ENCODE measurements at places on chromosomes 4 and X. TPM values are rescaled to one million over a fixed set of nuclear protein-coding genes. Genes with fewer than 3 reads are reported as not detected.

DNA sequence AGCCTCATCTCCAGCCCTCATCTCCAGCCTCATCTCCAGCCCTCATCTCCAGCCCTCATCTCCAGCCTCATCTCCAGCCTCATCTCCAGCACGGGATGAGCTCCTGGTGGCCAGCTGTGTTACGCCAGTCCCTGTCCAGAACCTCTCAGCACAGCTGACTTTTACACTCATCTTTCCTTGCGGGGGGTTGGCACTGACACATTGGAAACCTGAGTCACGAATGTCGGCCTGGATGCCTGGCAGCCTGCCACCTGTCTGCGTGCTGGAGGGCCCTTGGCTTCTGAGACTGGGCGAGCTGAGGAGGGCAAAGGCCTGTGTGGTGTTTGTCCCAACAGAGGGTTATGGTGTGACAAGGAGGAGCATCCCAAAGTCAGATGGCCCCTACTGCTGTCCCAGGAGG, 66.1 kb upstream of the HGFAC start:
- no peak overlapping the region for H3K27ac ChIP-seq
- peaks cover 6% of the 10 kb centered on the region for H3K4me1 ChIP-seq
- H3K36me3 ChIP-seq = no peaks in the 10 kb centered on the region

DNA sequence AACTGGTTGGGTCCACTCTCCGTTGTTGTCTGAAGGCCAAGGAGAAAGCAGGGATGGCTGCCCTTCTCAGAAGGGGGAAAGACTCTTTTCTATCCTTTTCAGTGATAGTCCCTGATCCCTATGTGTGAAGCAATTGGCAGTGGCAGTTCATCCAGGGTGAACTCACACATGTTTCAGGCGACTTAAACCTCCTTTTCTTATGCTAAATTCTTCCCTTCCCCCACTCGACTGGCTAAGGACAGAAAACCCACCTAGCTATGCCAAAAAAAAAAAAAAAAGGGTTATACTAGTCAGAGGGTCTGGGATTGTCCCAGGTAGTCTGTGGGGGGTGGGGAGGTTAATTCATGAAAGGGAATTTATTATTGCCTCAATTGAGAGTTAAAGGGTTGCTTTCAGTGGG, 12.2 kb upstream of the ZNF280C start:
- H3K36me3 ChIP-seq = no peaks in the 10 kb centered on the region
- H3K4me3 ChIP-seq = no peak overlapping the region
- H3K4me1 ChIP-seq = no peaks in the 10 kb centered on the region

DNA sequence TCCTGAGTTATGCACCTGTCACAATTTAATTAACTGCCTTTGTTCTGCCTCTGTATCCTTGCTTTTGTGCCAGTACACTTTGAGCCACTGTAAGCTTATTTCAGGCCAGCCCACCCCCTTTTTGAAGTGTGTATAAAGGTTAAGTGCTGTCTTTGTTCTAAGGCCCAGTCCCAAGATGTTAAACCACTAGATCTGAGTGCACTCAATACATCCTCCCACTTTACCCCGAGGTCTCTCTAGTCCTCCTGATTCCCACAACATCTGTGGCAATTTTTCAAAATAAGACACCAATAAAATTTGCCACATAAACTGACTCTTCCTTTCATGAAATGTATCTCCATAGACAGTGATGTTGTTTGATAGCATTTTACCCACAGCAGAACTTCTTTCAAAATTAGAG, 124.1 kb upstream of the SPIN4 start:
- H3K27me3 ChIP-seq = no peaks in the 10 kb centered on the region
- no peaks in the 10 kb centered on the region for H3K4me1 ChIP-seq
- peaks cover 7% of the 10 kb centered on the region for H3K36me3 ChIP-seq
- H3K4me3 ChIP-seq = peak overlapping the region; percentile 9
- no peak for DNase-seq

GRCh38 chr4:123593655-123594054, 197.1 kb downstream of the SPRY1 start:
- H3K4me1 ChIP-seq = no peaks in the 10 kb centered on the region
- H3K4me3 ChIP-seq = no peak overlapping the region
- H3K27me3 ChIP-seq = no peaks in the 10 kb centered on the region
- DNase-seq = no peak

- H3K27me3 ChIP-seq = no peaks in the 10 kb centered on the region
- no peaks in the 10 kb centered on the region for H3K36me3 ChIP-seq
- DNase-seq = no peak
- no peak overlapping the region for H3K27ac ChIP-seq
- H3K4me1 ChIP-seq = no peaks in the 10 kb centered on the region
- H3K4me3 ChIP-seq = no peak overlapping the region
Measured at GRCh38 chr4:109928327-109929045, 15.8 kb downstream of the EGF start.

- H3K4me3 ChIP-seq = no peak overlapping the region
- H3K36me3 ChIP-seq = no peaks in the 10 kb centered on the region
- DNase-seq = peak; percentile 1
Measured at GRCh38 chrX:66200855-66201795, 37.1 kb downstream of the HEPH start.

- H3K27me3 ChIP-seq = peaks cover 5% of the 10 kb centered on the region
- H3K4me3 ChIP-seq = no peak overlapping the region
- no peaks in the 10 kb centered on the region for H3K4me1 ChIP-seq
- H3K36me3 ChIP-seq = no peaks in the 10 kb centered on the region
- DNase-seq = no peak
Measured at GRCh38 chr4:3792813-3793212, 26.6 kb downstream of the ADRA2C start.

DNA sequence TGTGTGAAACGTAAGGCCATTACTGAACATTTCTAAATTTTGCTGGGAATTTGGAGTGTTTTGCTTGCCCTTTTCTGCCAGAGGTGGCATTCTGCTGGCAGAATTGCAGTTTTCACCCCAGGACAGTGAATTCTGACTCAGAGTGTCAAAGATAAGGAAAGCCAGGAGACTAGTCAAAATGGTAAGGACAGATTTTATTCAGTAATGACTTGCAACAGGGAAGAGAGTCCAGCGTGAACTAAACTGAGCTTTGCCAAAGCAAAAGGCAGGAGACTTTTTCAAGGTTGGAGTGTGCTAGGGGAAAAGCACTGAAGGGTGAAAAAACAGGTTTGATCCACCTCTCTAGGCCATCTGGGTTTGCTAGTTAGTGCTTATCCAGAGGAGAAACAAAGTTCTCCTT, 19.4 kb downstream of the MRFAP1 start:
- peaks cover 37% of the 10 kb centered on the region for H3K27me3 ChIP-seq
- no peaks in the 10 kb centered on the region for H3K4me1 ChIP-seq
- H3K27ac ChIP-seq = no peak overlapping the region
- no peak for DNase-seq

- H3K36me3 ChIP-seq = no peaks in the 10 kb centered on the region
- no peak overlapping the region for H3K4me3 ChIP-seq
- no peak for DNase-seq
- H3K27me3 ChIP-seq = no peaks in the 10 kb centered on the region
- no peak overlapping the region for H3K27ac ChIP-seq
- no peaks in the 10 kb centered on the region for H3K4me1 ChIP-seq
Measured at GRCh38 chr4:108193886-108194672, 25.3 kb upstream of the LEF1 start.

DNA sequence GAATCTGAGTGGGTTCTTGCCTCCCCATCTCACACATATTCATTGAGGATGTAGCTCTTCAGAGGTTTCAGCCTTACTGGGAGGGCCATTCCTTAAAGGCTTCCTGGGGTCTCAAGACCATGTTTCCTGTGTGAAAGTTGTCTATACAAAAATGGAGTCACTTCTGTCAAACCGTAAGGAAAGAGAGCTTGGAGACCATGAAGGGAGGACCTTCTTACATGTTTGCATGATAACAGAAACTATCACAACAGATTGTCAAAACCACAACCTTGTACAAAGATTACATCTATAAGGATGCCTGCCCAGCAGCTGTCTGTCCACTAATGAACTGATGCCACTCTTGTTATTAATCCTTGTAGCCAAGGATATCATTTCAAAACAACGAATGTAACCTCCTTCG, 139.3 kb downstream of the PDE5A start:
- H3K4me3 ChIP-seq = no peak overlapping the region
- H3K27ac ChIP-seq = no peak overlapping the region
- H3K27me3 ChIP-seq = no peaks in the 10 kb centered on the region
- H3K4me1 ChIP-seq = no peaks in the 10 kb centered on the region

DNA sequence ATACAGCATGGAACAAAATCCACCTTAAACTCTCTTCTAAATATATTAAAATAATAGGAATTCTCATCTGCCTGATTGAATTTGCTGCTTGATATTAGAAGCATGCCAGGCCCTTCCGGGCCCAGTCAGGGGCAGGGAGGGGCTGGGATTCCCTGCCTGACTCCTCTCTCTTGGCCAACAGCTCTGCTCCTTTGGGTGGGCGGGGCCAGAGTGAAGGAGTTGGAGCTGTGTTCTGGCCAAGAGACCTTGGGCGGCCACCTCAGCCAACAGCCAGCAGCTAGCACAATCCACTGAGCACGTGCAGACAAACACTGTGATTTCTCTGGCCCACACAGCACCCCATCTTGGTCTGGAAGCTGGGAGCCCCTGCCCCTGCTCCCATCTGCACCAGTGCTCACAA, 140.3 kb downstream of the PJA1 start:
- H3K36me3 ChIP-seq = no peaks in the 10 kb centered on the region
- no peaks in the 10 kb centered on the region for H3K4me1 ChIP-seq

GRCh38 chrX:68419975-68420374, 13.3 kb downstream of the OPHN1 start:
- H3K36me3 ChIP-seq = no peaks in the 10 kb centered on the region
- H3K4me3 ChIP-seq = no peak overlapping the region
- peaks cover 13% of the 10 kb centered on the region for H3K4me1 ChIP-seq
- no peaks in the 10 kb centered on the region for H3K27me3 ChIP-seq

- no peak for DNase-seq
- no peaks in the 10 kb centered on the region for H3K27me3 ChIP-seq
- H3K4me1 ChIP-seq = no peaks in the 10 kb centered on the region
- no peak overlapping the region for H3K27ac ChIP-seq
Measured at GRCh38 chr4:92516450-92516849, 212.7 kb downstream of the GRID2 start.

GRCh38 chr4:8706216-8707044, 113.9 kb downstream of the CPZ start:
- no peaks in the 10 kb centered on the region for H3K4me1 ChIP-seq
- no peaks in the 10 kb centered on the region for H3K27me3 ChIP-seq
- DNase-seq = no peak
- H3K4me3 ChIP-seq = no peak overlapping the region
- H3K27ac ChIP-seq = no peak overlapping the region
- no peaks in the 10 kb centered on the region for H3K36me3 ChIP-seq

GRCh38 chr4:7516096-7516772, 81.5 kb upstream of the PSAPL1 start:
- DNase-seq = no peak
- H3K4me1 ChIP-seq = peaks cover 15% of the 10 kb centered on the region
- no peak overlapping the region for H3K27ac ChIP-seq

GRCh38 chr4:81356621-81357020, 115.1 kb downstream of the RASGEF1B start:
- no peaks in the 10 kb centered on the region for H3K27me3 ChIP-seq
- peaks cover 3% of the 10 kb centered on the region for H3K4me1 ChIP-seq
- H3K27ac ChIP-seq = no peak overlapping the region
- DNase-seq = no peak
- H3K36me3 ChIP-seq = no peaks in the 10 kb centered on the region

DNA sequence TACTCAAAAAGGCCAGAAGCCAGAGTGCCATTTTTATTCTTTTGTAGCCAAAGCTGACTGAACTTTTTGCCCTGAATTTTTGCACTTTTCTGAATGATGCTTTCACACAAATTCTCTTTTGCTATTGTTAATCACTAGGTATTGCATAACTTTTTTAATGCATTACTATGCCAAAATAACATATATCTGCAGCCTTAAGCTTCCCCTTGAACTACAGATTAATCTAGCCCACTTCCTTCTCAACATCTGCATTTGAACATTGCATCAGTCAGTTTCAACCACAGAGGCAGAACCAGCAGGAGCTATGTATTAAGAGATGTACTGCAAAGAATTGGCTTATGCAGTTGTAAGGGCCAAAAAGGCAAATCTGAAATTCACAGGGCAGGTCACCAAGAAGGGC, 197.6 kb upstream of the GYPA start:
- H3K36me3 ChIP-seq = no peaks in the 10 kb centered on the region
- H3K4me3 ChIP-seq = no peak overlapping the region
- DNase-seq = no peak
- H3K4me1 ChIP-seq = no peaks in the 10 kb centered on the region

DNA sequence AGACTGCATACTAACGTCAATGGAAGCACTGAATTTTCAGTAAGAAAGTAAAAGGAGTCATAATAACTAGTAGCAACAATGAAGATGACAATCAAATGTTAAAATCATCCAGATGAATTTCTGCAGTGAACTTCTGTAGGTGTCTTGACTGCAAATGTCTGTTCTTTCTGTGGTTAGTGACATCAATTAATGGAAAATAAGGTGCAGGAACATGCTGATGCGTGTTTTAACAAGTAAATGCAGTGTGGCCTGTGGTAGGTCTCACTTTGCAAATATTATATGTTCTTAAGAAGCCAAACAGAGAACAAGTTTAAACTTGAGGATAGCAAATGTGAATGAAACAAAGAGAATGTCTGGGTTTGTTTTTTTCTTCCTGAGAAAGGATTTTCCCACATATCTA, 2.6 kb upstream of the DTHD1 start:
- no peaks in the 10 kb centered on the region for H3K36me3 ChIP-seq
- H3K27me3 ChIP-seq = no peaks in the 10 kb centered on the region
- DNase-seq = no peak

DNA sequence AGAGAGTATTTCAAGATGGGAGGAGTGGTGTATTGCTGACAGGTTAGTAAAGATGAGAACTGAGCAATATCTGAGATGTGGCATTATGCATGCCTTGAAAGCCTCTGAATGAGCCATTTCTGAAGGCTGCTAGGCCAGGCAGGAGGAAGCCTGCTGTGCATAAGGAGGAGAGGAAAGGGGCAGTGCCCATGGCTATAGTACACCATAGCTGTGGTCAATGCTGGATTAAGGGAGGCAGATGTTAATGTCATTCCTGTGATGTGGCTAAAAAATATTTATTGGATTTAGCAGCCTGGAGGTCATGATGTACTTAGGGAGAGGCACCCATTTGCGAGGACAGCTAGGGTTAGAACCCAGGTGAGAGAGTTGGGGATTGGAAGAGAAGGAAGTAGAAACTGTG, 130.0 kb upstream of the LNX1 start:
- no peak overlapping the region for H3K27ac ChIP-seq
- H3K4me3 ChIP-seq = no peak overlapping the region
- no peaks in the 10 kb centered on the region for H3K36me3 ChIP-seq
- H3K4me1 ChIP-seq = no peaks in the 10 kb centered on the region
- H3K27me3 ChIP-seq = peaks cover 44% of the 10 kb centered on the region
- no peak for DNase-seq

GRCh38 chr4:128524311-128524710, 236.7 kb upstream of the PGRMC2 start:
- H3K27me3 ChIP-seq = no peaks in the 10 kb centered on the region
- H3K4me1 ChIP-seq = peaks cover 8% of the 10 kb centered on the region
- H3K27ac ChIP-seq = peak overlapping the region; percentile 39
- H3K36me3 ChIP-seq = no peaks in the 10 kb centered on the region
- H3K4me3 ChIP-seq = no peak overlapping the region
- DNase-seq = no peak

ZFYVE28 gene
- total RNA-seq = 8.3 TPM

ETDA gene
- total RNA-seq = not detected

PCDH18 gene
- 106 TPM for total RNA-seq

EGFL6 gene
- total RNA-seq = 58.7 TPM

ACSL1 gene
- 242 TPM for total RNA-seq

Data from lung (tissue), 17 donors.